ENCODE measurements at places on chromosomes 6 and 20. TPM values are rescaled to one million over a fixed set of nuclear protein-coding genes. Genes with fewer than 3 reads are reported as not detected.

The WFDC10B gene
- not detected for total RNA-seq

The CCM2L gene
- 27.3 TPM for total RNA-seq

The CLPSL1 gene
- not detected for total RNA-seq

The FAM209B gene
- not detected for total RNA-seq

The PRSS35 gene
- 0.16 TPM for total RNA-seq

The KHDRBS2 gene
- not detected for total RNA-seq

The SSTR4 gene
- not detected for total RNA-seq

The ARMC12 gene
- total RNA-seq: 0.50 TPM

The NNAT gene
- not detected for total RNA-seq

The KCNK17 gene
- total RNA-seq: not detected

The AHCY gene
- 95.2 TPM for total RNA-seq

The PNLDC1 gene
- total RNA-seq: 1.3 TPM

The TRDN gene
- total RNA-seq: not detected

The F13A1 gene
- total RNA-seq: not detected

The RIPOR2 gene
- 1.1 TPM for total RNA-seq
